ENCODE measurements at places on chromosomes 2 and 18.

GRCh38 chr2:70132244-70133126 lies 45.2 kb downstream of the PCBP1 start:
- no peak for DNase-seq

DNA sequence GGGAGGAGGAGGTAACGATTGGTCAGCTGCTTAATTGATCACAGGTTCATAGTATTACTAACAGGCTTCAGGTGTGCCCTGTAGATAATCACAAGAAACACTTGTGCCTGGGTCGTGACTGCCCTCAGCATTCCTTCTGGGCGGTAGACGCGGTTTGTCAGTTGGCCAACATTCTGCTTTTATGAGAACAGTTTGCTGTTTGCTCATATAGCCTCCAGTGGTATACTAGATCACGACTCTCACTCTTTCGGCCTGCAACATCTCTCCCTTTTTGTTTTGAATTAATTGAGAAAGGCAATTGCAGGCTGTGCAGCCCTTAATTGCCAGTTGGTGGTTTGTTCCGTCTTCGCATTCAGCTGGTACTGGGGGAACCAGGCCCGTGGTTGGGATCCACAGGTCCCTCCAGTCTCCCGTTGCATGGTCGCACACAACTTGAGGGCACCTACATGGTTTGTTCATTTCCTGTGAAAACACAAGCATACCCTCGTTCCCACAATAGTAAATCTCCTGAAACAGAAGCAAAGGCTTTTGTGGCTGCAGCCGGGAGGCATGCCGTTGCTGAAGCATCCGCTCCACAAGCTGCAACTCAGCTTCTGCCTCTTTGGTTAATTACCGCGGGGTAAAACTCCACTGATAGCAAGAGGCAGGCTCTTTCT lies 30.3 kb upstream of the GPR17 start:
- DNase-seq = no peak

GRCh38 chr18:53757328-53757727 lies 467.1 kb downstream of the MBD2 start:
- no peak for DNase-seq

GRCh38 chr18:47893939-47894699 lies 36.3 kb downstream of the SMAD2 start:
- no peak for DNase-seq

GRCh38 chr2:226117510-226118065 lies 682.0 kb downstream of the IRS1 start:
- DNase-seq = no peak

- no peak for DNase-seq
Measured at GRCh38 chr2:133855526-133855925, 287.3 kb upstream of the NCKAP5 start.

GRCh38 chr2:239561446-239562001 lies 160.7 kb upstream of the HDAC4 start:
- DNase-seq = no peak

DNA sequence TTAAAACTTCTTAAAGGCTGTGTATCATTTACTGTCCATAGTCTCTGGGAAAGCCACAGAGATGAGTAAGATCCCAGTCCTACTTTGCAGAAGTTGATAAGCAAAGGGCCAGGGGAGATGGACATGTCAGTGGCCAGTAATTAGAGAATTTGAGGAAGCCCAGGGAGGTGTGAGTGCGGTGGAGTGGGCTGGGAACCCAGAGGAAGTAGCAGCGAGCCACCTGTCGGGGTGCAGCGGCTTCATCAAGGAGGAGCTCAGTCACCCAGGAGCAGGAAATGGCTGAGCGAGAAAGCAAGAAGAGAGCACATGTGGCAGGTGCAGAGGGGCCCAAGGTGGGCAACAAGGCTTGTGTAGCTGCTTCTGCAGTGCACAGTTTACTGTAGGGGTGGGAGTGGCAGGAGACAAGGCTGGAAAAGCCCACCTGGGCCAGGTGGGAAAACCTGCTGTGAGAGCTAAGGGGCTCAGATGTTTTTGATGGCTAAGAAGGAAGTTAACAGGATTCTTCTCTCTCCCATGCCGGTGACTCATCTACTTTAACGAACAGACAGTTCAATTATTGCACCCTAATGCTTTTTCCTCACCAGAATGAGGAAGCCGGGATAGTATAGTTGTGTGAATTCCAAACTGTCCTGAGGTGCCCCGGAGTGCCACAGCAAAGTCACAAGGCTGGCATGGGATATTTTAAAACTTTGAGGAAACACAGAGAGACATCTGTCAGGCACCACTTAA lies 34.8 kb upstream of the MGAT5 start:
- no peak for DNase-seq

DNA sequence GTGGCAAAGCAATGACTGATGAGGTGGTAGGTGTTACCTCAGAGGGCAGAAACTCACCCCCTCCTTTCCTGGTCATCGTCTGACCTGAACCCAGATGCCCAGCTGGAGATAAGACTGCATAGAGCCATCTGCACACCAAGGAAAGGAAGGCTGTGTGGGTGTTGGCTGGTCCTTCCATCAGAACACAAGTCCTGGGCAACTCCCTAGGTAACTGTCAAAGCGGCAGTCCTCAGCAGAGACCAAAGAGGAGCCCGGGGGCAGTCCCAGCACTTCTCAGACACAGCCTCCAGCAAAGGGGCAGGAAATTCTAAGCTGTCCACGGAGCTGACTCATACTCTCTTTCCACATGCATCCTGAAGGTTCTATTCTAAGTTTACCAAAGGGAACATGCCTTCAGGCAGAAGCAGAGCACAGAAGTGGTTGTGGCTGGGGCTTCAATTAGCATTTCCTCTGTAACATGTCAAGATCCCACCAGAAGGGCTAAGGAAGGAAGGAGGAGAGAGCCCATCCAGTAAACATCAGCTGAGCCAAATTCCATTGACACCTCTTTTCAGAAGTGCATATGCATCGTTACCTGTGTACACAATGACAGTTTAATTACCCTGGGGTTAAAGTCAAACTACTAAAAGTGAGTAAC lies 54.7 kb downstream of the SPRED2 start:
- no peak for DNase-seq

GRCh38 chr18:63098018-63098981 lies 221.3 kb downstream of the BCL2 start:
- DNase-seq = no peak

DNA sequence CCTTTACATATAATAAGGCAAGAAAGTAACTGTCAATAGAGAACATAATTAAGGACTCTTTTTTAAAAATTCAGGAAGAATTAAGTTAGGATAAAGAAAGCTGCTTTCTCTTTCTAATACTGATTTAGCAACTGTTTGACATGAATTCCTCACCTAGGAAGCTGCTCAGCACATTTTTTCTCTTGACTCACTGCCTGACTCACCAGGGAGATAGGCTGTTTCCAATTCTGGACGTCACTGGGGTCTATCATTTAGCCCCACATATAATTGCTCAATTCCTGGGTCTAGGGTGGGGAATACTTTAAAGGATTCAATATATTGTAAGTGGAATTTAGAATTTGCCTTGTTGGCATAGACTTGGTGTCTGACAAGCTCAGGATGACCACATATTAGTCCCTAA lies 50.8 kb upstream of the UGP2 start:
- no peak for DNase-seq

GRCh38 chr2:229416116-229416694 lies 145.1 kb upstream of the PID1 start:
- DNase-seq = no peak

DNA sequence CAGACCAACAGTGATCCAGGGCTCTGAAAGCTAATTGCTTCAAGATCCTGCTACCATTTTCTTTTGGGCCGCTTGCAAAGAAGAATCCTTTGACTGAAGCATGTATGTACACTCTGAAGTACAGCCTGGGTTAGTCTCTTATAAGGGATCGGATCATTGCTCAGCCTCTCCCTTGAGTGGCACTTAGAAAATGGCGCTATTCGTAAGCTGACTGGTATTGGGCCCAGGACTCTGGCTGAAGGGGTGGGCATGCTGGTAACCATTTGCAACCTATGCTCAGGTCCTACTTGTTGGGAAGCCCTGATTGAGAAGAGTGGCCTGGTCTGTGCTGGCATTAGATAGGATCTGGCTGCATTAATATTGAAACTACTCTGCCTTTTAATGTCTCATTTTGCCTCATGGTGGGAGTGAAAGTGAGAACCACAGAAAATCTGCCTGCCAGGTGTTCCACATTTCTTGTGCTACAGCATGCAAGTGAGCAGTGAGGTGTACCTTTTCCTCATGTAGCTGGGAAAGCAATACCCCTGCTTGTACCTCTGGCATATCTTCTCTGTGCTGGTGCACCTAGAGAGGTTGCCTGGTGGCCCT lies 661 bp upstream of the MGAT5 start:
- no peak for DNase-seq

- DNase-seq = no peak
Measured at GRCh38 chr2:42099438-42100173, 51.8 kb downstream of the PKDCC start.

- DNase-seq = no peak
Measured at GRCh38 chr18:74856434-74856833, 258.8 kb downstream of the ZNF407 start.

GRCh38 chr18:45771587-45772480 lies 47.9 kb downstream of the SLC14A1 start:
- no peak for DNase-seq

DNA sequence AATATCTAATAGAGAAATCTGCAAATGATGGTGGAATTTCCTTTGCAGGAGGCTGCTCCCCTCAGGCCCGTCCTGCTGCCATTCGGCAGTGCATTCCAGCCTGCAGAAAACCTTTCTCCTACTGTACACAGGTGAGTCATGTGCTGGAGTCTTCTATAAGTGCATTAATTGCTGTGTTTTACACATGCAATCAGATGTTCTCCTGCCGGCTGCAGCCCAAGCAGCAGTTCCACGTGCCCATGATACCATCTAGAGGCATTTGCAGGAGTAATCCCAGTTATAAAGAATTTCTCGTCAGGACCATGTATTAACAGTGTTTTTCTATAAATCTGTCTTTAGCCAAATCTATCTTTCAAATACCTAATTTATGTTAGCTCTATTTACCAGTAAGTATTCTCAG lies 304.7 kb upstream of the HNMT start:
- no peak for DNase-seq

DNA sequence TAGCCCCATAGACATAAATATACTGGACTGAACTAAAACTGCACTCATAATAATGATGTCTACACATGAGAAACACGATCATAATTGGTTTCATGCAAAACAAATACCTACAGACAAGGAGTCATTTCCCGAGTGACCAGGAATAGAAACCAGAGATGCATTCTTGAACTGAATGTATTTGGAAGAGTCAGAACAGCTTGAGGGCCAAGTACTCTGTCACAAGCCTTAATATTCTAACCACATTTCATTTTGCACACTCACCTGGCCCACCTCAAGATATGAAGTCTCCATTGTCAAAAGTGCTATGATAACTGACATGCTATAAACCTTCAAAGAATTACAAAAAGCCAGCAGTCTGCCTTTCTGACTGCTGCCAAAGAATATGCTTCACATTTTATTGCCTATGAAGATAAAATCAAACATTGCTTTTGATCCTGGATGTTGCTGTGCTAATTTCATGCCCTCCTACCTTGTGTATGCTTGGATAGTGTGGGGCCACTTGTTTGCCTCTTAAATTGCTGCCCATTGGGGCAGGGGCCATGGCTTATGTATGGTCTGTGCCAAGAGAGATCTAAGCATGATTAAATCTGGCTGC lies 18.9 kb upstream of the ASAP2 start:
- DNase-seq = no peak

- DNase-seq = no peak
Measured at GRCh38 chr2:17628349-17629261, 88.1 kb downstream of the VSNL1 start.

- no peak for DNase-seq
Measured at GRCh38 chr18:58049000-58049688, 5.1 kb downstream of the NEDD4L start.

- no peak for DNase-seq
Measured at GRCh38 chr2:50951437-50951836, 80.5 kb downstream of the NRXN1 start.

DNA sequence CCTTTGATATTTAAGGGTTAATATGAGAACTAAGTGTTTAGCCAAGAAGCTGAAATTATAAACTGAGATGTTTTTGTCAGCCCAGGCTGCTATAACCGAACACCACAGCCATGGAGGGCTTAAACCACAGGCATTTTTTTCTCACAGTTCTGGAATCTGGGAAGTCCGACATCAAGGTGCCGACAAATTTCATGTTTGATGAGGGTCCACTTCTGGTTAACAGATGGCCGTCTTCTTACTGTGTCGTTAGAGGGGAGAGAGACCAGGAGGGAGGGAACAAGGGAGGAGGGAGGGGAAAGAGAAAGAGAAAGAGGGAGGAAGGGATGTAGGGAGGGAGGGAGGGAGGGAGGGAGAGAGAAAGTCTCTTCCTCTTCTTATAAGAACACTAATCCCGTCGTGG lies 6.5 kb upstream of the CNDP2 start:
- DNase-seq = no peak

DNA sequence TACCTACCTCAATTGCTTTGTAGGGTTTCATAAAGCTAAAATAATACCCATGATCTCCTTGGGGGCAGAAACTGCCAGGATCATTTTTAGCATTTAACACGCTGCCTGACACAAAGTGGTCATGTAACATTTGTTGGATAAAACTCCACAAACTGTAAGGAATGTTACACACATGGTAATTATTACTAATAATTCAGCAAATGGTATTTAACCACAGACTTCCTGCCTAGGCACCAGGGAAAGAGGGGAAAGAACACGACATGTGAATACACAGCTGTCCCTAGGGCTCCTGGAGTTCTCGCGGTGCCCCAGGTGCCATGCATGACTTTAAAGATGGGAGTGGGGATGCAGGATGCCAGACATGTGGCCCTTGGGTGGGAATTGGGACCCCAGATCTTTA lies 43.5 kb downstream of the ASAP2 start:
- no peak for DNase-seq

DNA sequence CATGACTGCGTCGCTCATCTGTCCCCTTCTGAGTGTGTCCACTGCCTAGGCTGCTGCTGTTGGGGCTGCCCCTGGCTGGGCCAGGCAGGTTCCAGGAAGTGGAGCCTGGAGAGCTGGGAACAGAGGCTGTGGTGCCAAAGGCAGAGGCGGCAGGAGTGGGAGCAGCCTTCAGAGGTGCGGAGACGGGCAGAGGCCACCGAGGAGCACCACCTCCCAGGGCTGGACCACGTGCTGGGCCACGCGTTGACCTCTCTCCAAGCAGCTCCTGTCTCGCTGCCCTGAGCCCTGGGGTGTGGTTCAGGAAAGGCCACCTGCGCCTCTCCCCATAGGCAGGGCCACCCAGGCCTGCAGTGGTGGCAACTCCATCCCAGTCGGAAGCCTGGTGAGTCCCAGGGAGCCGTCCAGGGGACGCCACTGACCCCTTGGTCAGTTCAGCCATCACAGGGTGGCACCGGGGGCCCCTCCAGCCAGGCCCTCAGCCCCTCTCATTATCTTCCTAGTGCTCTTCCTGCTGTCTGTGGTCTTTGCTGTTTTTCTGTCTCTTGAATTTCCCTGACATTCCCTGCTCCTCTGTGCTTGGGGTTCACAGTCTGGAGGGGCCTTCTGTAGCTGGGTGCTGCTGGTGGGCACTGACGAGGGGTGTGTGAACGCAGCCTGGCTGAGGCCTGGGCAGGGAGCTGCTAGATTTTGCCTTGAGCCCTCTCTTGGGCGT lies 122.8 kb upstream of the HS6ST1 start:
- DNase-seq = no peak
